NCI-H1930 (cell line): ENCODE measurements at places on chromosomes 3 and 15.

GRCh38 chr3:151611419-151611818 lies 122.3 kb upstream of the AADACL2 start:
- no peak for DNase-seq

- DNase-seq = no peak
Measured at GRCh38 chr3:71395470-71395869, 188.1 kb downstream of the FOXP1 start.

- DNase-seq = no peak
Measured at GRCh38 chr15:89958107-89958805, 42.9 kb upstream of the ZNF710 start.

- no peak for DNase-seq
Measured at GRCh38 chr15:78404125-78404524, 33.9 kb upstream of the IREB2 start.

GRCh38 chr3:7710284-7710683 lies 791.3 kb upstream of the LMCD1 start:
- DNase-seq = no peak

DNA sequence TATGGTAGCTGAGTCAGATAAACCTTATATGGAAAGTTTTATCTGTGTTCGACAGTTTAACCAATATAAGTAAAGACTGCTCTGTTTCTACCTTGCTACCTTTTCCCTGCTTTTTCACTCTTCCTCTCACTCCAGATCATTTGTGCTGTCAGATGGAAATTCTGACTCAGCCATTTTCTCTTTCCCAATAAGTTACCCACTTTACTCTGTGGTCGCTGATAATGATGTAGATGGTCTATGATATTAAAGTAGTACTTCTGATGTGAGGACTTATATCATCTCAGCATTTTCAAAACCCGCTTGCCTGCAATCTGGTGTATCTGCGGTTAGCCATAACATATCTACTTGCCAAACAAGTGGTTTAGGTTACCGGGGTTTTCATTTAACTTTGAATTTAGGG lies 15.0 kb upstream of the UTS2B start:
- DNase-seq = no peak

DNA sequence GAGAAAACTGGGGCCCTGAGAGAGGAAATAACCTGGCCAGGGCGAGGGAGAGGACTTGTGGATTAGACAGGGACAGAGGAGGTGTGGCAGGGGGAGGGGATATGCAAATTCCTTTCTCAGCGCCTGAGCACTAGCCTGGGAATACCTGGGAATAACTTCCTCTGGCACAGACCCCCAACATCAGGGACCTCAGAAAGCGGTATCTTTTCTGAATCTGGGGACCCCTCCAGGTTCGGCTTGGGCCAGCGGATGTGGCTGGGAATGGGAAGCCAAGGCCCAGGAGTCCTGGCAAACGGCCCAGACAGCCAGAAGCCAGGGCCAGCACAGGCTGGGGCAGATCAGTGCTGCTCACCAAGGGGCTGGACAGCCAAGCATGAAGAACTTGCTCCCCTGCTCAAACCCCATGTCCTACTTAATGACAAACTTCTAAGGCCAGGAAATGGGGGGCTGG lies 9.2 kb upstream of the ACSBG1 start:
- no peak for DNase-seq

DNA sequence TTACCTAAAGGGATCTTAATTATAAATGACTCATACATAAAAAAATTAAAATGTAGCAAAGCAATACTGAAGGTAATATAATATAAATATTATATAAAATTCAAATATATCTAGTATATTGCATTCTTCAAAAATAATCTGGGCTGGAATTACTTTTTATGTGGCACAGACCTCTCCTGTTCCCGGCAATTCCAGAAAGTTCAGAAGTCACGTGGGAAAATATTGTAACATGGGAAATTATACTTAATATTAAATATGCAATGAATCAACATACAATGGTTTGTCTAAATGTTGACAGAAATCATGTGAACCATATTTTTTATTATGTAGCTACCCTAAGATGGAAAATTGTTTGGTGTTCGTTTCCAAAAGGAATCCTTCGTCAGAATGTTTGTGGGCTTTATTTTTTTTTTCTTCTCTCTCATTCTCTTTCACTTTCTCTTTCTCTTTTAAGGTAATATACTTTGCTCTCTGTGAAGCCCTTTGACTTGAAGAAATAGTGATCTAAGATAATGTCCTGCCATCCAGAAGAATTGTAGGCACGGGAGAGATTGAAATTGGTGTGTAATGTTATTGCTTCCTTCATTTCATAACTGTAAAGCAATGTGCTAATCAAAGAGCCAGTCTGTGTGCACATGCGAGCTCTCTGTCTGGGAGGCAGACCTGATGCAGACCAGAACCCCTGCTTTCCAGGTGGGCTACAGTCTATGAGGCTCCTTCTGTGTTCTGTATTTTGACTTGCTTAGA lies 559.4 kb downstream of the NR2F2 start:
- DNase-seq = no peak

DNA sequence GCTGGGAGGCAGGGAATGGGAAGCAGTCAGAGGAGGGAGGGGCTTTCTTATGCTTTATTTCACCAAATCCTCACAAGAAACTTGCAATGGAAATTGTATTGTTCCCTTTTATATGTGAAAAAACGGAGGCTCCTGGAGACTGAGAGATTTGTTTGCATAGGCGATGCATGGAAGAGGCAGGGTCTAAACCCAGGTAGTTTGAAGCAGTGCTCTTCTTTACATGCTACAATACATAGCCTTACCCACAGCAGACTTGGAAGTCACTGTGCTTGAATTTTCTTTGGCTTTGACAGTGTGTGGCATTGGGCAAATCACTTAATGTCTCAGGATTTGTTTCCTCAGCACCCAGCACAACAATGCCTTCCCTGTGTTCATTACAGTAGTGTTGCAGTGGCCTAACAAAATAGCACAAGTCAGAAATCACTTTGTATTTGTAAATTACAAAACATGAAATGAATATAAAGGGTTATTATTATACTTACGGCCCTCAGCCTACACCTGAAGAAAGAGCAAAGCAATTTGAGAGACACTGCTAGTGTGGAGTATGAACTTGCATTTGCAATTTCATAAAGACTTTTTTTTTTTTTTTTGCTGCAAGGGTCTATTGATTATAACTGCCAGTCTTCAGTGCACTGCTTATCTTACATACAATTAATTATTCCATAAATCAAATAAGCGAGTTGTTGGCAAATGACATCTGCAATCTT lies 646.4 kb upstream of the KCNMB2 start:
- no peak for DNase-seq

DNA sequence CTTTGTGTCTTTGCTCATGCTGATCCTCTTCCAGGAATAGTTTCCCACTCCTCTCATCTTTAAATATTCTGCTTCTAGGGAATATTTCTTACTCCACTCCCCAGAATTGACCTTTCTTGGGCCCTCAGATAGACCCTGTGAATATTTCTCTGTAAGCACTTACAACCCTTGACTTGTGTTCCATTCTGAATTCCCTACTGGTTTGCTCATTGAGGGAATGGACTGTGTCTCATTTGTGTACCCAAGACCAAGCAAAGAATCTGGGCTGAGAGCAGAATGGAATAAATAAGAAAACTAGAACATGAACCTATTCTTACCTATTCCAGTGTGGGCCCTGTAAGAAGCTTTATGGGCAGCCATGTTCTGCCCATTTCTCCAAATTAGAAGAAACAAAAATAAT lies 72.7 kb upstream of the TSPAN3 start:
- no peak for DNase-seq

- no peak for DNase-seq
Measured at GRCh38 chr3:72086042-72086742, 301.2 kb upstream of the PROK2 start.

GRCh38 chr3:14319654-14320182 lies 82.7 kb upstream of the SLC6A6 start:
- no peak for DNase-seq

DNA sequence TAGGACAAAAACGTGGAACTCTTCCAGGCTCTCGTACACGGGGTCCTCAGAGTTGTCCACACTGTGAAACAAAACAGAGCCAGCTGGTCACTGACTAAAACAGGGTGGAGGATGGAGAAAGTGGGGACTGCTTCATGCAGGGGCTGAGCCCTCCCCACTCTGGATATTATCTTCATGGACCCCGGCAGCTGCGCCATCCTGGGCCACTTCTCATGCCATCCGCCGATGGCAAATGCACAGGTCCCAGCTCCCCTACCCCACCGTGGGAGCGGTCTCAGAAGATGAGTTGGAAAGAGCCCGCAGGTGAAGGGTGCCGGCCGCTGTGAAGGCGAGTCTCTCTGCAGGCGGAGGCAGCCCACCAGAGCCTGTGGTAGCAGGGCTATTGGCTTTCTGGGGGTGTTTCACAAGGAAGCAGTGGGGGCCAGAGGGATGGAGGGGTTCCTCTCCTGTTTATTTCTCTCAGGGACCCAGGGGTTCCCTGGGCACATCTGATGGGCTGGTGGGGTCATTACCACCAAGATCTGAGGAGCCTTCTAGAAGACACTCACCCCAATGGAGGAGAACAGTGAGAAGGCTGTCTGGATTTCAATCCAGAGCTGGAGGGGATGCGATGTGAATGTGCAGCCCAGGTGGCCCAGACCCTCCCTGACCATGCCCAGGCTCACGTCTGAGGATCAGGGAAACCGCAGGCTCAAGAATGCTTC lies 177.3 kb downstream of the KLF13 start:
- DNase-seq = no peak

GRCh38 chr15:67105065-67105951 lies 39.9 kb downstream of the SMAD3 start:
- no peak for DNase-seq

DNA sequence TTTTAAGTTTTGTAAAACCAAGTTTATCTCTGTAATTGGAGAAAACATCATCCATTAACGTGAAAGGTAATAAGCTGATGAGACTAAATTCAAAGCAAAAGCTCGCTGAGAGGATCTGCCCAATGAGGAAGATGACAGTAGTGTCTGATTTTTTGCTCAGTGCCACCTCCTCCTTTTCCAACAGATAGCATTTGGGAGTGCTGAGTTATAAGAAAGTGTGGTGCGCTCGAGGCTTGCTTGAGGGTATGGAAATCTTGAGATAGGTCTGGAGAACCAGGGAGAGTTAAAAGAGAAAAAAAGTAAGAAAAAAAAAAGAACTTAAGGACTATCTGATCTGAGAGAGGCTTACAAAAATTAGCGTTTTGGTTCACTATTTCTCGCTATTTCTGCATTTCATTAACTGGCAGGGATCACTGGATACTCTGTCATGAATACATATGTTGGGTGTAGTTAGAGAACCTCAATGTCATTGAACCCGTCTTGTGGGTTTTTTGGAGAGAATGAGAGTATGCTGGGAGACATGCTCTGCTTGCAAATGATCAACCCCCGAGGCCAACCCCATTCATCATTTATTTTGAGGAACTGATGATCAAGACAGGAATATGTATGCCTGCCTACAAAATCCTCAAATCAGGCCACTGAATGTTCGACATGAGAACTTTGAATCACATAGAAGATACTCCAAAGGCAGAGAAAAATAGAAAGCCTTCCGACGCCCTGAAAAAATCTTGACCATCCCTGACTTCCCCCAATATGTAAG lies 973 bp upstream of the USP13 start:
- no peak for DNase-seq

GRCh38 chr3:184261854-184262763 lies 756 bp upstream of the CAMK2N2 start:
- DNase-seq = peak; percentile 61

DNA sequence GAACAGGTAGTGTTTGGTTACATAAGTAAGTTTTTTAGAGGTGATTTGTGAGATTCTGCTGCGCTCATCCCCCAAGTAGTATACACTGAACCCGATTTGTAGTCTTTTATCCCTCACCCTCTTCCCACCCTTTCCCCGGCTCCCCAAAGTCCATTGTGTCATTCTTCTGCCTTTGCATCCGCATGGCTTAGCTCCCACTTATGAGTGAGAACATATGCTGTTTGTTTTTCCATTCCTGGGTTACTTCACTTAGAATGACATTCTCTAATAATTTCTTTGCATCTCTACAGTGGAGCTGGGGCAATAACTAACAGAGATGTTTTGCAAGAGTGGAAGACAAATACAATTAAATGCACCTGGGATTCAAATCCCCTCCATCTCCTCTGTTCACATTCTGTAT lies 93.2 kb downstream of the TP63 start:
- DNase-seq = no peak

- DNase-seq = no peak
Measured at GRCh38 chr3:188126934-188127333, 27.0 kb upstream of the LPP start.

GRCh38 chr3:73866846-73867245 lies 242.1 kb upstream of the PDZRN3 start:
- DNase-seq = no peak

GRCh38 chr3:105844704-105845103 lies 24.1 kb downstream of the CBLB start:
- DNase-seq = no peak

- DNase-seq = no peak
Measured at GRCh38 chr3:14803101-14803980, 15.4 kb upstream of the FGD5 start.

- DNase-seq = no peak
Measured at GRCh38 chr3:60514085-60514649, 737.1 kb downstream of the FHIT start.

DNA sequence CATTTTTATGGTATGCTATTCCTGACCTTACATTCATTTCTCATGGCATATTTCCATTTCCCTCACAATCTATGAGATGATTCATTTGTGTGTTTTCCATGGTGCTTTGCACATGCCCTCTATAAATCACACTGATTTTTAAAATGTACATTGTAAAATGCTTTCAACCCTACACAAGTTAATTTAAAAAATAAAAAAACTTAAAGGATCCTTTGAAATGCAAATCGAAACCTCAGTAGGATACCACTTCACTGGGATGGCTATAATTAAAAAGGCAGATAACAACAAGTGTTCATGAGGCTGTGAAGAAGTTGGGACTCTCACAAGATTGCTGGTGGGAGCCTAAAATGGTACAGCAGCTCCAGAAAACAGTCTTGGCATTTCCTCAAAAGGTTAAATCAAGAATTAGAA lies 83.5 kb downstream of the FMN1 start:
- no peak for DNase-seq

- DNase-seq = no peak
Measured at GRCh38 chr15:93378558-93378957, 289.5 kb upstream of the RGMA start.

DNA sequence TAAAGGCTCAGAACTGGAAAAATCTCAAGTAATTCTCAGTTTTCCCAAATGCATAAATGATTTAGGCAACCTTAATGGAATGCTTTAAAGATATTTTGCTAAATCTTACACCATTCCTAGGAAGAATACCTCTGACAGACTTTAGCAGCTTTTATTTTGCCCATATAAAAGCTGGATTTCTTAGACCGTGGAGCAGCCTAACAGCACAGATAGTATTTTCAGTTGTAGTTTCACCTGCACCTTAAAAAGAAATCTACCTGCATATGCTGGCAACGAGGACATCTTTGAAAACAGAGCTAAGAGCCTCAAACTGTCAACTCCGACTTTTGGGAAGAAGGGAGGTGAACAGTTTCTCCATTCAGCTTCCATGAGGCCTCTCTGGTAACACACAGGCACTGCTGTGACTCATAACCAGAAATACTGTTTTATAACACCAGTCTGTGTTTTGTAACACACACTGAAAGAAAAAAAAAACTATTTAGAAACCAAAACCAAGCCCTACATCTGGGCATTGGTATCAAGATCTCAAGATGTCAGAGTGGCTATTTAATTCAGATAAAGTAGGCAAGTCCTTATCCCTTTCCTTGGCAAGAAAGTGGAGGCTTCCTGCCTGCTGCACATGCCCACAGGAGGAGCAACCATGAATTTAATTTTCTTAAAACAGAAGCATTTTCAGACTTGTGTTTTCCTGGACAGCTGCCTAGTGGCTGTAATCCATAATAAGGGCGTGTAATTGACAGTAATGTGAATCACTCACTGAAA lies 181.5 kb upstream of the ICE2 start:
- no peak for DNase-seq
